ENCODE measurements at places on chromosomes 2 and 18. TPM values are rescaled to one million over a fixed set of nuclear protein-coding genes. Genes with fewer than 3 reads are reported as not detected.
A peak's percentile ranks its signal among the peaks of the same experiment; 100 is the strongest.

DNA sequence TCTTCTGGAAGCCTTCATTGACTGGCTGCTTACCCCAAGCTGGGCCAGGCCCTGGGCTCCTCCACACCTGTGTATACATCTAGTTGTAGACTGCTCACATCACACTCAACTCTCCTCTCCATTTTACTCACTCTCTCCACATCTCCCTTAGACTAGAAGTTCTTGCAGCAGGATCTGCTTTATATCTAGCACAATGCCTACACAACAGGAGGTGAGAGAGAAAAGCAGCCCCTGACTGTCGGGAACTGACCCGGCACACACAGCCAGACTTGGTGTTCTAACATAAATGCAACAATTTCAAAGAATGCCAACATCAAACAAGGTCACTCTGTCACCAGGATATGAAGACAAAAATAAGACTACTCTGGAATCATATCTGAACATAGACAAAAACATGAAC, 5.9 kb downstream of the KIDINS220 start:
- DNase-seq, result no peak

DNA sequence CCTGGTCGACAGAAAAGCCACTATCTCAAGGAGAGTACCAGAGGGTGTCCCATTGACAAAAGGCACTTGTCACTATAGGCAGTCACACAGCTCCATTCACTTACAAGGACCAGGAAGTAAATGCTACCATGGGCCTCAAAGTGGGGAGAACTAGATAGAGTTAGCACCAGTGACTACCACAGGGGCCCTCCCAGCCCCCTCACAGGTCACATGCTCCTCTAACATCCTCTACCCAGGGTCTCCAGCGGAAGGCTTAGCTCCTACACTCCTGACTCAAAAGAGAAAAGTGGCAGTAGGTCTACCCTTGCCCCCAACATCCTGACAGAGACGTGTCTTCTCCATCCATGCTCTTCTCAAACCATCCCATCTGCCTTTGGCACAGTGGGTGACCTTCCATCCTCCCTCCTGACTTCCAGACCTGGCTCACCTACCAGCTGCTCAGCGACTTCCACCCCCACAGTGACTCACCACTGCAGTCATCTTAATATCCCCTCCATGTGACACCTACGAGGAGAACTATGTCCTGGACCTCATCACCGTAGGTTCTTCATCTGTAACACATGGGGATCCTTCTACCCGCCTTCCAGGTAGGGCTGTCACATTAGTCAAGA, 5.6 kb upstream of the DNMT3A start:
- no peak for DNase-seq

DNA sequence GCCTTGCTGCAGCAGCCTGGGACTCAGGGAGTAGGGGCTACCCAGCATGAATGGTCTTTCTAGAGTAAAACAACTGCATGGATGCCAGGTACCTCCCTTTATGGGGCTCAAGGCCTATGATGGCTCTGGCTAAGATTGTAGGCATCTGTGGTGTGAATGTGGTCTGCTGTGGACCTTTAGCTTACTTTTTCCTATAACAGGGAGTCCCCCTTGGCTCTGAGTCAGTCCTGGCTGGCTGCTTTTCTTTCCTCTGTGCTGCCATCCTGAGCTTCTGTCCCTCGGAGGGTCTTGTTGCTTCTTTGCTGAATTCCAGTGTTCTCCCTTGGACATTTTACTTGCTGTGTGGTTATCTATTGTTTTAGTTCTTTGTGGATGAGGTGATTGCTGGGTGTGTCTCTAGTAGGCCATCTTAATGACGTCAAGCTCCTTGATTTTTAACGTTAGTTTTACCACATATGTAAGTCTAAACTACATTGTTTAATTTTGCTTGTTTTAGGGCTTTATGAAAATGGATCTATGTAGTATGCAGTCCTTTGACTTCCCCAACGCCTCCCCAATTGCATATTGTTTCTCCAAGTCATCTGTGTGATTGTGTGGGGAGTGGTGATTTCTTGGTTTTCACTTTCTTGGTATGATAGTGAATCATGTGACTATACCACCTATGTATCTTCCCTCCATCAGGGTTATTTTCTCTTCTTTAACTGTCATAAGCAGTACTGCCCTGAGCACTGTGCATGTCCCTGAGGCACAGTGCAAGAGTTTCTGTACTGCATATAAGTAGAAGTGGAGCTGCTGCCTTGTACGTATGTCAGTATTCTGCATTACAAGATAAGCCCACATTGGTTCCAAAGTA, 92.4 kb downstream of the NCK2 start:
- DNase-seq, result no peak

GRCh38 chr2:169006665-169007064, 24.5 kb downstream of the ABCB11 start:
- no peak for DNase-seq

GRCh38 chr2:169715379-169716237, 18.0 kb upstream of the KLHL23 start:
- peak; percentile 46 for DNase-seq

- DNase-seq, result no peak
Measured at GRCh38 chr2:214232271-214232670, 178.6 kb upstream of the VWC2L start.

DNA sequence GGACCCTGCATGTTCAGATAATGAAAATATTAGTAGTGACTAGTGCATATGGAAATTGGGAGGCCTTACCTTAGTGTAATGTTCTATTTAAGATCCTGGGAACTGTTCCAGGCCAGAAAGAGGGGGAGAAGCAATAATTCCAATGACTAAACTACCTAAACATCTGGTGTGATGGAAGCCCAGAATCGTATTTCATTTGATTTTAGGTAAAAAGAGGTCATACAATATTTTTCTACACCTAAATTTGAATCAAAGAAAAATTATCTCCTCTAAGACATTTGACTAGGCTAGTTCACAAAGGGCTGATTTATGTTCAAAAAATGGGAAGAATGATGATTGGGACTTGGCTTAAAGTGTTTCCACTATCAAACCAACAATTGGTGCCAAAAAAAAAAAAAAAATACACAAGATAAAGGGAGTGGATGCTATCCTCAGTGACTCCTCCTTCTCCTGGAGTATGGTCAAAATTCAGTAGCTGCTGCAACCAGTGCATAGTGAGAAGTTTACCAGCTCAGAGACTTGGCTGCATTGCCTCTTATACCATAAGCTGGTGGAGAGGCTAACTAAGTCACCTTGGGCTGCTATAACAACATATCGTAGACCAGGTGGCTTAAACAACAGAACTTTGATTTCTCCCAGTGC, 1038.3 kb upstream of the ACVR2A start:
- DNase-seq, result peak; percentile 84

- DNase-seq, result no peak
Measured at GRCh38 chr2:237577956-237578870, 11.8 kb downstream of the PRLH start.

GRCh38 chr2:118049816-118050140, 35.9 kb upstream of the CCDC93 start:
- no peak for DNase-seq

- DNase-seq, result no peak
Measured at GRCh38 chr2:232900811-232901735, 31.0 kb downstream of the SNORC start.

DNA sequence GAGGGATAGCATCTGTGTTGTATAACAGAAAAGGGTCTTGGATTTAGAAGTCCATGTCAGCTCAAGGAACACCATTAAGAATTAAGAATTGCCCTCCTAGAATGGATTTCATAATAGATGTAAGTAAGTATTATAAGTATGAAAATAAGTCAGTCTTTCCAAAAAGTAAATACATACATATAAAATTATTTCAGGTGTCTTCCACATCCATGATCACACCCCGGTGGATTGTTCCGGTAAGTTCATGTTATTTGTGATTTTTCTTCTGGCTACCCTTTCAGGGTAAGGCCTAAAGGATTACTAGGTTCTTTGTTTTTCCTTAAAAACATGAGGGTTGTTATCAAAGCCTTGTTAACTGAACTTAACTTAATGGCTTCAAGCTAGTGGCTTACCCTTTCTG, 55.9 kb downstream of the TMEM185B start:
- DNase-seq, result no peak

GRCh38 chr2:16114070-16114469, 173.7 kb downstream of the MYCN start:
- no peak for DNase-seq

DNA sequence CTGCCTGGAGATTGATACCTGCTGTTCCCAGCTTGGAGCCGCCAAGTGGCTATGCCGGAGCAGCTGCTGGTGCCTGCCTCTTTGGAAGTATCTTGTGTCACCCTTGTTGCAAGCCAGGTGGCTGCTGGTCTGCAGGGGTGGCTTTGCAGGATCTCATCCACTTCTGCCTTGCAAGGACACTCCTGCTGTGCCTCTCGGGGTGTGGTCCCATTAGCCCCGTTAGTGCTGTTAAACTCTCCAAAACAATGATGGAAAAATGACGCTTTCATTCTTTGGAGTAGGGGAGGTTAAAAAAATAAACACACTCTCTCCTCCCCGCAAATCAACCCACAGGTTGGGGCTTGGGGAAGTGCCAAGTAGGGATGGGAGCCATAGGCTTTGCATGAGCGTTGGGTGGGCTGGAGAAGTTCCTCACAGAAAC, 352.8 kb downstream of the RNF144A start:
- DNase-seq, result no peak

DNA sequence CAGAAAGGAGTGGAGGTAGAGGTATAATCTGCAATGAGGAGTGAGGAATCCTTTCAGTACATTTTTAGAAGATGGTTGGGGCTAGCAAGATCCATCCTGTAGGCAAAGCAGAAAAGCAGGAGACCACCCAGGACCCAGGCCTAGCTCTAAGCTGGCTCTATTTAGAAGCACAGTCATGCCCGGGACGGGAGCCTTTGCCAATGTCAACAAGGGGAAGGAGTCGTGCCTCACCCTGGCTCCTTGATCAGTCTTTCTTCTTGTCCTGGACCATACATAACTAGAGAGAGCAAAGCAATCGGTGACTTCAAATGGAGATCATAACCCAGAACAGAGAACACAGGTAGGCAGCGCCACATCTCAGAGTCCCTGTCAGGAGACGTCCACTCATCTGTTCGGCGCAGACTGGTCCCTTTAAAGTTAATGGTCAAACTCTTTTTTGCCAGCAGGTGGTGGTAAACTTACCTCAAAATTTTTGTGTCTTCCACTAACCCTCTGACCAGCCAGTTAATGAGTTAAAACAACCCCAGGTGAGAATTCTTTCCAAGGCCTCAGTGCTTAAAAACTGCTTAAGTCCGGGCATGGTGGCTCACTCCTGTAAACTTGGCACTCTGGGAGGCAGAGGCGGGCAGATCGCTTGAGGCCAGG, 8.0 kb downstream of the MC5R start:
- DNase-seq, result no peak

The RGPD3 gene
- 0.45 TPM for total RNA-seq

The NFU1 gene
- 171 TPM for total RNA-seq

The LGALSL gene
- 11.0 TPM for total RNA-seq

The SPATA3 gene
- total RNA-seq, result not detected

The LRRFIP1 gene
- 29.2 TPM for total RNA-seq

The MARCO gene
- total RNA-seq, result not detected

The SEC11C gene
- 13.2 TPM for total RNA-seq

The CDKL4 gene
- 0.90 TPM for total RNA-seq

The ABCG8 gene
- total RNA-seq, result not detected

All from fibroblast of the aortic adventitia (primary cell).